ENCODE measurements at places on chromosomes 5 and 9. TPM values are rescaled to one million over a fixed set of nuclear protein-coding genes. Genes with fewer than 3 reads are reported as not detected.

- DNase-seq: no peak
Observed at GRCh38 chr5:135241536-135241935, 157.5 kb downstream of the MACROH2A1 start.

- no peak for DNase-seq
Observed at GRCh38 chr9:136784997-136785361, 6.2 kb upstream of the TMEM141 start.

DNA sequence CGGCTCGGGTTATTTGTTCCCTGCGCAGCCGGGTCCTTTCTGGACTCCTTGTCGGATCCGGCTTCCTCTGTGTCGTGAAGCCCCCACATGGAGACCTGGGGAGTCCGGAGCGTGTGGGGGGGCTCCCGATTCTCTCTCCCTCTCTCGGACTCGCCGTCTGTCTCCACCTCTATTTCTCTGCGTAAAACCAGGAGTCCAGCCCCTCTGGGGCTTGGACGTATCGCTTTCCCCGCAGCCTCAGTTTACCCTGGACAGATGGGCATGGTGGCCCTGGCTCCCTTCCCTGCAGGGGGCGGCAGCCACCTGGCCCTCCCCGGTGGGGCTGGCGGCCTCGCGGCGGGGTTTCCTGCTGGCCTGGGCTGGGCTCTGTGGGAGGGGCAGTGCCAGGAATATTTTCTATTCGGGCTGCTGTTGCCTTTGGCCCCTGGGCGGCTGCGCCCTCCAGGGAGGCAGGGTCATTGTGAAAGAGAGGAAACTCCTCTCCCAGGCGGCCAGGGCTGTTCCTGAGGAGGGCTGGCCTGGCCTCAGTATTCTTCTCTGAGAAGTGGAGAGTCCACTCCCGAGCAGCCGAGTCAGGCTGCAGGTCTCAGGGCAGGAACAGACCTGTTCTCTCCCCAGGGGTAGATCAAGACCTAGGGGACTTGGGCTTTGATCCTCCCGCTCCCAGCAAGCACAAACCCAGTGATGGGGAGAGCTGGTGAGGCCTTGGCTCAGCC lies 665 bp downstream of the ASS1 start:
- DNase-seq: peak; percentile 70

DNA sequence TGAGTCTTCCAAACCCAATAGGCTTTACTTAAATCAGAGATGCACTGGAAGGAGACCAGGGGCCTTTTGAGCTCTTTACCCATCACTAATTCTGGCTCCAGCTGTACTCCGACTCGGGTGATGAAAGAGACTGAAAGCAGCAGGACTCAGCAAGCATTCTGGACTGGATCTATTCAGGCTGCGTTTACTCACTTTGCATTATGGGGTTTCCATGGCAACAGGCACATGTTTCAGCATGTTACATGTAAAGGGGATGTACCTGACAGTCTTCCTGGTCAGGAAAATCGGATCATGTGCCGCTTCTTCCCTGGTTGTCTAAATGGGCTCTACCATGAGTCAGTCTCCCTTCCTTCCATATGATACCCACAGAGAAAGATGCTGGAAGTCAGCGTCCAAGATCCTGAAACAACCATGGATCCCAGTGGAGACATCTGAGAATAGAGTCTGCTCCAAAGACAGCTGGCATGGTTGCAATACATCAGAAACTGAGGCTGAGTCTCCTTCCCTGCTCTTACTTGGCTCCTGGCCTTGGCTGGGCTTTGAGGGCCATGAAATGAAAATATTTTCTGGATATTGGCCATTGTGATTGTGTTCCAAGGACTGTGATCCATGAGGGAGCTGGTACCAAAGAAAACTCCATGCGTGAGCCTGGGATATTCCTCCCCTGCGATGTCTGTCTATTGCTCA lies 102.5 kb upstream of the TNC start:
- DNase-seq: no peak

The SPATA31C1 gene
- total RNA-seq: not detected

The SNCB gene
- total RNA-seq: not detected

DNA sequence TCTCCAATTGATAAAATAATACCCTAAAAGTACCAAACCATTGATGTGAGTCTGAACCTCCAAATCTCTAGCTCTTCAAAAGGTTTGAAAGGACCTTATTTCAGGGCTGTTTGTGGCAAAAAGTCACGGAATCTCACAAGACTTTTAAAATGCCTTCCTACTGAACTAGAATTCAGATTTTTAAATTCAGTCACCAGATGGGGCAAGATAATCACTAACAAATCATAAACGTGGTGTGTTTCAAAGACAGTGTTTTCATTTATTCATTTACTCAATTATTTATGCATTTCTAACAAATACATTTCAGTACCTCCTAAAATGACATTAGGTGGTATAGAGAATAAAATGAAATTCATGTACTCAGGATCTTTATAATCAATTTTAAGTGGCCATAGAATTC lies 68.2 kb upstream of the SMC2 start:
- no peak for DNase-seq

The IFNA2 gene
- total RNA-seq: not detected

- DNase-seq: no peak
Observed at GRCh38 chr5:126124706-126125345, 298.4 kb upstream of the GRAMD2B start.

- peak; percentile 82 for DNase-seq
Observed at GRCh38 chr9:35748858-35749514, at the start of the genes GBA2 and RGP1. TSS of gene GBA2 (minus strand) at chr9:35749228. CDS start at chr9:35748704, 524 bp downstream. TSS of gene RGP1 (plus strand) at chr9:35749287. CDS start at chr9:35749756, 469 bp downstream.

The SLC46A2 gene
- not detected for total RNA-seq

GRCh38 chr5:141192110-141192725 lies at the start of gene PCDHB10:
TSS of gene PCDHB10 (plus strand) at chr5:141192353. CDS start at chr5:141192553, 200 bp downstream.
- DNase-seq: no peak
